ENCODE measurements at places on chromosomes 7 and 10. TPM values are rescaled to one million over a fixed set of nuclear protein-coding genes. Genes with fewer than 3 reads are reported as not detected.

- no peak for DNase-seq
These were observed 447.3 kb upstream of the NRP1 start for GRCh38 chr10:33781606-33782395.

DNA sequence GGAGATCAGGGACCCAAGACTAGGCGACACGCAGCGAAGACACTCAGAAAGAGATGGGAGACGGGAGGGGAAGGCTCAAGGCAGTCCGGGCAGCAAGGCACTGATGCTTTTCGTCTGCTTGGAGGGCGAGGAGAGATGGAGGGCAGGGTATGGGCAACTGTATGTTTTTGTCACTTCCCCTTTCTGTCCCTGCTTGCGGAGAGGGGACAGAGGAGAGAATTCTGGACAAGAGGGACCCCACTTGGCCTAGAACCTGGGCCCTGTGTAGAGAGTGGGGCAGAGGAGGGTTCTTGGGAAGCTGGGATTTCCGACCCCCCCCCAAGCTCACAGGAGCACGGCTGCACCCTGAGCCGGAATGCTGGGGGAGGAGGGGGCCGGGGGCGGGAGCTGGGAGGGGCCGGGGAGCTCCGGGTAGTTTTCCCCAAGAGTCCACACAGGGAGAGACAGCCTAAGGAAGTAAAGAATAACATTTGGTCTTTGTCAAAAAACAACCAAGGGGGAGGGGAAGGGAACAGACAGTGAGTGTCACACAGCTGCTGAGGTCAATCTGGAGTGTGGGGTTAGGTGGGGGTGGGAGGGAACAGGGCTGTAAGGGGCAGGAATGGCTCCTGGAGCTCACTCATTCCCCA lies 1.8 kb downstream of the LRCH4 start:
- no peak for DNase-seq

- no peak for DNase-seq
These were observed 42.4 kb upstream of the PHYHIPL start for GRCh38 chr10:59133841-59134593.

The ITGB8 gene
- 32.9 TPM for total RNA-seq

DNA sequence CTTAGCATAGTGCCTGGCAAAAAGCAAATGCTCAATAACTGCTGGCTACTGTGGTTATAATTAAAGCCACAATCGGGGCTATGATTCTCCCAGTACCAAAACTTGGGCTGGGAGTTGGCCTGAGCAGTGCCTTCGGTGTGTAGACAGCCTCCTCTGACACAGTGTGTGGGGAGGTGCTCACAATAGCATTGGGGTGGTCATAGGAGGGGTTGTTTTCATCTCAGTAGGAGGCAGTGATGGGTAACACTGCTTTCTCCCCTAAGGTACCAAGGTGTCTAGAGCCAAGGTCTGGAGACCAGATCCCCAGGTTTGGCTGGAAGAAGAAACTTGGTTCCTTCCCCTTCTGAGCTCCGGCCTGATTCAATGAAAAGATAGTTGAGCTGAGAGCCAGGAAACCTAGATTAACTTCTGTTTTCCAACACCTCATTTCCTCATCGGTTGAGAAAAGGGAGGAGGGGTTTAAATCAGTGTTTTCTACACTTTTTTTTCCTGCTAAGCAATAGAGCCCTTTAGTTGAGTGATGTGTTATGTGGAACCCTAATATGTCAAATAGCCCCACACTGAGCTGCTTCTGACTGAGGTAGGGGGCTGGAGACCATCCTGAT lies 68.2 kb downstream of the LRMDA start:
- no peak for DNase-seq

GRCh38 chr7:101953248-101953819 lies 135.9 kb downstream of the CUX1 start:
- peak; percentile 30 for DNase-seq

The FAM25A gene
- not detected for total RNA-seq

GRCh38 chr7:66844552-66845378 lies 76.3 kb upstream of the TMEM248 start:
- peak; percentile 100 for DNase-seq

DNA sequence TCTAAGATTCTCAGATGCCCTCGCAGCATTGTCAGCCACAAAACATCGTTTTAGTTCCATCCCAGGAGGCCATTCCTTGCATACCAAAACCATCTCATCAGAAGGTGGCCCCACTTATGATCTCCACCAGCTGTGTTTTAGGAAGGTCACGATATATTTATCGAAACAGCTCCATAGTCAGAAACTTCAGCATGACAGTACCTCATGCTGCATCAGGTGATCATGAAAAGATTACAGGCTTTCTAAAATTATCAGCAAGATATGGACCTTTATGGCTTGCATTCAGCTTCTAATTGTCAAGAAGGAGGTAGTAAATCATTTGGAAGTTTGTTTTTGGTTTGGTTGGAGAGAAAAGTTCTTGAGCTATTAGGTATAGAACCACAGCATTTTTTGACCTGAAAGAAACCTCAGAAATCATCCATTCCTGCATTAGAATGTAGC lies 20.0 kb downstream of the JAZF1 start:
- peak; percentile 31 for DNase-seq

- no peak for DNase-seq
These were observed 24.6 kb upstream of the ZMIZ1 start for GRCh38 chr10:79044036-79044632.

DNA sequence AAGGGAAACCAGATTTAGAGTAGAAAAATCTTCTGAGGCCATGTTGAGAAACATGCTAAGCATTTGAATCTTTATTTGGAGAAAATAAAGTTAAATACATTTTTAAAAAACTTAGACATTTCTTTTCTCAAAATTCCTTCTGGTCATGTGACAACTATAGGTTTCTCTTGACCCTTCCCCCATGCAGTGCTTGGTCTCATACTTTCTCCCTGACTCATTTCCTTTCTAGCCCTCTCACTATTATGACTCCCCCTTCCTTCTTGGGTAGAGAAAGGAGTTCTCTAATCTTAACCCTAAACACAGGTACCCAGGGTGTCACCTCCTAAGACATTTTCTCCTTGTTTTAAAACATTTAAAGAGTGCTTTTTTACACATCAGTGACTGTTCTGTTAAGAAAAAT lies 179.5 kb upstream of the TMEM106B start:
- peak; percentile 47 for DNase-seq

DNA sequence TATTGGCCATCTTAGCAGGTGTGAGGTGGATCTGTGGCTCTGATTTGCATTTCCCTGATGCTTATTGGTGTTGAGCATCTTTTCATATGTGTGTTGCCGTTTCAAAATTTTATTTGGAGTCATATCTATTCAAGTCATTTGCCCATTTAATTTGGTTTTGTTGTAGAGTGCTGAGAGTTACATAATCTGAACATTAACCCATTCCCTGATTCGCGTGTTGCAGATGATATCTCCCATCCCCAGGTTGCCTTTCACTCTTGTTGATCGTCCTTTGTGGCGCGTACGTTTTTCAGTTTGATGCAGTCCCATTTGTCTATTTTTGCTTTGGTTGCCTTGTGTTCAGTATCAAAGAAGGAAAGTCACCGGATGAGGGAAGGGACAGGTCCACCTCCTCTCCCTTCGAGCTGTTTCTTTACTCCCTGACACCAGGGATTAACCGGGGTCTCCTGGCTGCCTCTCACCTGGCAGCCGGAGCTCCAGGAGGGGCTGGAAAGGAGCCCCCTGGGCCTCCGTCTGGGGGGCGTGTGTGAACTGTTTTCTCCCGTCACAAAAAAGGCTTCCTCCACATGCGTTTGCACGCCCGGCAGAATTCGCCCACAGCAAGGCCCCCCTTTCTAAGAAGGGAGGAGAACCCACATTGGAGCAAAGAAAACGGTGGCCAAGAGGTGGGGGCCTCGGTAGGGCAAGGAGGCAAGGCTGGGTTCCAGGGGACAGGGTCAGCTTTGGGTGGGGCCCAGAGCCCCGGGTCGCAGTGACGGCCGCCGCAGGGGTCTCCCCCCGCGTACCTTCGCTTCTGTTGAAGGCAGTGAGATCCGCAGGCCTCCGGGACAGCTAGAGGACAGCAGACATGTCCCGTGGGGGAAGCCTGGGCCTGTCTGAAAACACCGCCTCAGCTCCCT lies 8.3 kb downstream of the MNX1 start:
- no peak for DNase-seq

The HOXA13 gene
- total RNA-seq, result 0.86 TPM

- peak; percentile 99 for DNase-seq
These were observed 13.1 kb upstream of the ZMIZ2 start for GRCh38 chr7:44735403-44736165.

- DNase-seq, result no peak
These were observed 195.0 kb downstream of the GPR37 start for GRCh38 chr7:124570558-124570957.

DNA sequence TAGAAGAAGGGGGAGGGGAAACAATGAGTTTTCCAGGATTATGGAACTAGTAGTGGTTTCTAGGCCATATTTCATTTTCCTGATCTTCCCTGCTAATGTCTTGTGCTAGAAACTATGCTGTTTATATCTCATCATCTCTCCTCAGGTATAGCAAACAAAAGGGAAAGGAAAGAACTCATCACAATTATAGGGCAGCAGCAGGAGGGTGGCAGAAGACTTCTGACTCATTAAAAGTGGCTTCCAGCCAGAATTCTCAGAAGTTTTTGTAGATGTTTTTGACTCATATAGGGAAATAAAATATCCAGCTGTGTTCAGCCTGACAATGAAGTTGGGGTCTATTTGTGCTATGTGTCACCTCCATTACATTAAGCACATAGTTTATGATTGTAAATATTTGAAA lies 6.5 kb downstream of the AHR start:
- DNase-seq, result peak; percentile 92

- DNase-seq, result peak; percentile 92
These were observed 318.5 kb downstream of the GPR158 start for GRCh38 chr10:25493122-25493893.

The EIF4EBP2 gene
- 19.2 TPM for total RNA-seq

The C10orf90 gene
- not detected for total RNA-seq

DNA sequence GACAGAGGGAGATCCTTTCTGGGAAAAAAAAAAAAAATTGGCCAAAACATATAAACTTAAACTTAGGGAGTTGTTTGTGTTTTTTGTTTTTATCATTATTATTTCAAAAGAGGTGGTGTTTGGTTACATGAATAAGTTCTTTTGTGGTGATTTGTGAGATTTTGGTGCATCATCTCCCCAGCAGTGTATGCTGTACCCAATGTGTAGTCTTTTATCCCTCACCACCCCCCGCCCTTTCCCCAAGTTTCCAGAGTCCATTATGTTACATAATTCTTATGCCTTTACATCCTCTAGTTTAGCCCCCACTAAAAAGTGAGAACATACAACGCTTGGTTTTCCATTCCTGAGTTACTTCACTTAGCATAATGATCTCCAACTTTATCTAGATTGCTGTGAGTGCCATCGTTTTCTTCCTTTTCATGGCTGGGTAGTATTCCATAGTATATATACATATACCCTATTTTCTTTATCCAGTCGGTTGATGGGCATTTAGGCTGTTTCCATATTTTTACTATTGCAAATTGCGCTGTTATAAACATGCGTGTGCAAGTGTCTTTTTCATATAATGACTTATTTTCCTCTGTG lies 148.1 kb upstream of the ZNF92 start:
- no peak for DNase-seq

DNA sequence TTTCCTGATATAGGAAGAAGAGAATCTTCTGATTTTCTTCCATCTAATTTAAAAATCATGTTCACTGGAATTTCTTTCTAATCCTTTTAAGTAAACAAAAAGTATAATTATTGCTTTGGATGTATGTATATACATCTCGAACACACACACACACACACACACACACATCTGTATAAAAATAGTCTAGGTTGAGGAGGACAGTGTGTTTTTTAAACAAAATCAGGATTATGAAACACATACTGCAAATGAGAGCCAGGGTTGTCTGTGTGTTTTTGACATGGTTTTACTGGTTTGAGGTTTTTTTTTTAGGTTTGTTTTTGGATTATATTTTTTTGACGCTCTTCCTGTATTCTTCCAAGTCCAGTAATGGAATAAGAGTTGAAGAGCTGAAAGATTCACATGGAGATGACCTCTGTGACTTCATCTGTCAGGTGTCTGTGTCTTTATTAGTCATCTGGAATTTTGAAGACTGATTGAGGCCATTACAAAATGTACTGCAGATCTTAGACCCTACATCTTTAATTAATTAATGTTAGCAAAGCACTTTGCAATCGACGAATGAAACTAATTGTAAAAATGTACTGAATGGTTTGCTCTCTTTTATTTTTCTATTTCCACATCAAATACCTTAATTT lies 237.1 kb downstream of the SUGCT start:
- no peak for DNase-seq

The ERLIN1 gene
- total RNA-seq, result 28.5 TPM

The CCDC146 gene
- total RNA-seq, result 0.34 TPM

Data from Daoy (cell line).